ENCODE measurements at places on chromosomes 5 and 9.
A peak's percentile ranks its signal among the peaks of the same experiment; 100 is the strongest.

GRCh38 chr9:86486891-86487837, 133.0 kb upstream of the TUT7 start:
- peak; percentile 27 for DNase-seq

DNA sequence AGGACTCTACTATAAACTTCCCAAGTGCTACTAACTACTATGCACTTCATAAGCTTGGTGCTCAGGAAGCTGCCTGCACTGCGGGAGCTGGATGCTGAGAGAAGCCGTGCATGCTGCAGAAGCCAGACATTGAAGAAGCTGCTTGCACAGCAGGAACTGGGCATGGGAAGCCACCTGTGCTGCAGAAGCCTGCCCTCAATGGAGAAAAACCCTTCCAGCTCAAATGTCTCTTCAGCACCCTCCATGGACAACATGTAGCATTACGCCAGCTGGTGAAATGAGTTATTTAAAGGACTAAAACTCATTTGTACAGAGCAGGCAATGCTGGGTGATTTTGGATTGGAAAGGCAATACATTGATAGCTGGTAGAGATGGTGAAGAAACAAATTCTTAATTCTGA, 247.2 kb downstream of the KIF4B start:
- DNase-seq = no peak

DNA sequence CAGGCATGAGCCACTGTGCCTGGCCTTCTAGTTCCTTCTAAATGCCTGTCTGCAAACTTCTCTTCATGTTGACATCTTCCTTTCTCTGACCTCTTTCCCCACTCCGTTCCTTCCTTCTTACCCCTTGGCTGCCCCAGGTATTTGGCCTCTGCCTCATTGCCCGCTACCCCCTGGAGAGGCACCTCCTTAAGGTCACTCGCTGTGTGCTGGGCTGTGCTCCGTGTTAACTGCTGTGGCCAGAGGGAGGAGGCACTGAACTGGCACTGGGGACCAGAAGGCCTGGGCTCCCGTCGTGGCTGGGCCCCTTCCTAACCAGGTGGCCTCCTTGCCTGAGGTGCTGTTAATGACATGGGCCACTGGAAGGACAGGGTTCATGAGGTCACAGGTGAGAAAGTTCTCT, 39.4 kb downstream of the LAMC3 start:
- DNase-seq = no peak

DNA sequence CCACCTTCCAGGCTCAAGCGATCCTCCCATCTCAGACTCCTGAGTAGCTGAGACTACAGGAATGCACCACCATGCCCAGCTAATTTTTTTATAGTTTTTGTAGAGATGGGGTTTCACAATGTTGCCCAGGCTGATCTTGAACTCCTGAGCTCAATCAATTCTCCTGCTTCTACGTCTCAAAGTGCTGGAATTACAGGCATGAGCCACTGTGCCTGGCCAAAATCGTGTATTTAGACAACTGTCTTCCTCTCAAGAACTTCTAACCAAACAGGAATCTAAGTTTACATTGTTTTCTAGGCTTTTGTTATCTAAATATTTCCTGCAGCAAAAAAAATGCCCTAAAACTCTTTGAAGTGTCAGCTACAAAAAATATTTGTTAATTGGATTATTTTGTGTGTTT, 78.8 kb downstream of the NLN start:
- DNase-seq = no peak

GRCh38 chr5:72459913-72460312, 47.3 kb downstream of the ZNF366 start:
- DNase-seq = no peak

DNA sequence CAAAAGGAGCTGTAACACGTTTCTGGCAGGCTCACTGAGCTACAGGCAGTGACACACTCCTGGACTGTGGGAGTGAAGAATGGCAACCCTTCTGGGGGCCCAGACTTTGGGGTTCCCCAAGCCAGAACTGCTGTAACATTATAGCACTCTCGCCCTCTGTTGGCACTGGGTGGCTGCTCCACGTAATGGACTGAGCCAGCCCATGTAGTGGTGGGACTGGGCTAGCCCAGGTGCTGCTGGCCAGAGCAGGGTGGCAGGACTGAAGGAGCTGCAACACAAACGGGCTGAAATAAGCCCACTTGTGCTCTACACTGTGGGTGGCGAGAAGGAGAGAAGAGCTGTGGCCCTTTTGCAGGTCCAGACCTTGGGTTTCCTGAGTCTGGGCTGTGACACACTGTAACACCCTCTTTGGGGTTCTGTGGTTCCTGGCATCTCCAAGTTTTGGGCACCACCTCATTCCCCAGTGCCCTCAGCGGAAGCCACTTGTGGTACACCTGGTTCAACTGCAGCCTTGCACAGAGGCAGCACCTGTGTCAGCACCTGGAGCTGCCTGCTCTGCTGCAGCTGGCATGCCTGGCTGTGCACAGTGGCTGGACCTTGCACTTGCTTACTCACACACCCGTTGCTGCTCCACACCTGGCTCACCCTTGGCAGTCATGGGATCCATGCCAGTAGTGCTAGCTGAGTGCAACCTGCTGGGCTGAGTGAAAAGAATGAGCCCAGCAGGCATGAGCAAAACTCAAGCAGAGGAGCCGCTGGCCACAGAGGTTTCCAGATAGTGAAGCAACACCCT, 95.0 kb upstream of the PRR16 start:
- no peak for DNase-seq

GRCh38 chr9:89080193-89080592, 88.9 kb downstream of the S1PR3 start:
- DNase-seq = no peak

DNA sequence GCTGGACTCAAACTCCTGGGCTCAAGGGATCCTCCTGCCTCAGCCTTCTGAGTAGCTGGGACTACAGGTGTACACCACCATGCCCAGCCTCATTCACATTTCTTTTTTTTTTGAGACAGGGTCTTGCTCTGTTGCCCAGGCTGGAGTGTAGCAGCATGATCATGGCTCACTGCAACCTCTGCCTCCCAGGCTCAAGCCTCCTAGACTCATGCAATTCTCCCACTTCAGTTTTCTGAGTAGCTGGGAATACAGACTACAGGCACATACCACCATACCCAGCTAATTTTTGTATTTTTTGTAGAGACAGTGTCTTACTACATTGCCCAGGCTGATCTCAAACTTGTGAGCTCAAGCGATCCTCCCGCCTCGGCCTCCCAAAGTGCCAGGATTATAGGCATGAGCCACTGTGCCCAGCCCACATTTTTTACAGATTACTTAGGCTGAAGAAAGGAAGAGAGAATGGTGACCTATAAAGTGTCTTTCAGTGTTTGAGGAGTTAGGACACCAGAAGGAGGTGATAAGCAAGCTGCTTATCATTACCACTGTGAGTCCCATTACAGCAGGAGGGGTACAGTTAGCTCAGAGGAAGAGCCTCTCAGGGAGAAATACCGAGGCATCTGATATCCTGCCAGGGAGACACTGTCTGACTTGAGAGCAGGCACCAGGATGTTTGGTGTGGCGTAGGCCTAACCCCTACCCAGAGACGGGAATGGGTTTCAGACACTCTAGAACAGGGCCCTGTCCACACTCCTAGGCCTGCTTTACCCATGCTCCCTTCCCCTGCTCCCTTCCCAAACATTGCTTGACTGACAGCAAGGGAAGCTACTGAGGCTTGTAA, 9.7 kb downstream of the FAXDC2 start:
- no peak for DNase-seq

- no peak for DNase-seq
Measured at GRCh38 chr9:127545196-127546124, 66.6 kb upstream of the STXBP1 start.

GRCh38 chr5:107319901-107320300, 350.8 kb downstream of the EFNA5 start:
- DNase-seq = no peak

DNA sequence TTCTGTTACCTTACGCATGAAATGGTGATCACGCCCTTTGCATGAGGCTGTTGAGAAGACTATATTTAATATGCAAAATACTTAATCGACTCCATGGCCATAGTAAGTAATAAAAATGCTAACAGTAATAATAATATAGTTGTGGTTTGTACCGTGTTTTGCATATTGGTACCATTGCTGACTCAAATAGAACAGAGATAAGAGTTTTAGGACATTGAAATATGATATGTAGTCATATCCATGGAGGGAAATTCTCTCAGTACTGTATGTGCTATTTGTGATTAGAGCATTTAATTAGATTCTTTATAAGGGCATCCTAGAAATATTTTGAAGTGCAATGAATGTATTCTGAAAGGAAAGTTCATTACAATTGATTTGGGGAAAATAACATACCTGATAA, 41.9 kb downstream of the CFAP90 start:
- no peak for DNase-seq

- DNase-seq = no peak
Measured at GRCh38 chr5:174765540-174765939, 41.2 kb downstream of the MSX2 start.

GRCh38 chr5:123359454-123360200, 63.6 kb downstream of the CEP120 start:
- no peak for DNase-seq

- DNase-seq = no peak
Measured at GRCh38 chr9:134897584-134898170, 17.1 kb downstream of the FCN2 start.

GRCh38 chr5:127665641-127666040, 16.8 kb downstream of the CTXN3 start:
- no peak for DNase-seq

- DNase-seq = no peak
Measured at GRCh38 chr9:37209431-37210386, 89.3 kb downstream of the ZCCHC7 start.

DNA sequence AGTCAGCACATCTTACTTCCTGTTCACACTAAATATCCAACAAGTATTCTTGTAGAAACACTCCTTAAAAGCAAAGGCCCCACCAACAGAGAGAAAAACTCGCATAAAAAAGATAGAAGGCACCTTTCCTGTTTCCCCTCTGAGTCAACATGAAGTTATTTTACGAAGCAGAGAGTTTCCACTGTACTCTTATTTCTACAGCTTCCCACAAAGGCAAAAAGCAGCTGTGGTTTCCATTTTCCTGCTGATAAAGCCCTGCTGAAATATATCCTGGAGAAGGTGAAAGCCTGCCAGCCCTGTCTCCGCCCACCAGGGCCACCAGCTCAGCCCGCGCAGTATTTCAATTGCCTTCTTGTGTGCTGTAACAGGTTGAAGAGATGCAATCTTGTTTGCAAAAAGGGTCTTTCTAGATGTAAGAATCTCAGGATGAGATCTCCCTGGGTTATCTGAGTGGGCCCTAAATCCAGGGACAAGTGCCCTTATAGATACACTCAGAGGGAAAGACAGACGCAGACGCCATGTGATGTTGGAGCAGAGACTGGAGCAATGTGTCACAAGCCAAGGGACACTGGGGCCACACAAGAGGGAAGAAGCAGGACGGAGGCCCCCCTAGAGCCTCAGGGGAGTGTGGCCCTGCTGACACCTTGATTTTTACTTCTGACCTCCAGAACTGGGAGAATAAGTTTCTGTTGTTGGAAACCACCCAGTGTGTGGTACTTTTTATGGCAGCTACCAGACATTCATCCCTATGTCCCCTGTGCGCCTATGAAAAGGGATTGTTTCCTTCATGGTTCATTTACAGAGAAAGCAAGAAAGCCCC, 19.9 kb downstream of the SEMA4D start:
- peak; percentile 87 for DNase-seq

GRCh38 chr5:44387406-44387805, 1.8 kb downstream of the FGF10 start:
- DNase-seq = no peak

- DNase-seq = no peak
Measured at GRCh38 chr5:83011985-83012384, 65.2 kb downstream of the TMEM167A start.

DNA sequence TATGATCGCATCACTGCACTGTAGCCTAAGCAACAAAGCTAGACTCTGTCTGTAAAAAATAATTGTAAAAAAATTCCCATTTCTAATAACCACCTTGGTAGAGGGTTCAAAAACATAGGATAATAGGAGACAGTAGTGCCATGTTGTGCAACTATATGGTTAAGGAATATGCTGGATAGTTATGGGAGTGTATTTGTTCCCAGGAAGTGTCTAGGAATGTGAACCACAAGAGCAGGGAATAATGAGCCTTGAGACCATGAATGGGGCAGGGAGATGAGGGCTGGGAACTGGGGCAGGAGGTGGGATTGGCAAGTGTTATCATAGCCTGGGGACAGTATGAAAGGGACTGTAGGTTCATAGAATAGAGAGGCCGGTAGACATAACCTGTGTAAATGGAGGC, 50.4 kb downstream of the RUSC2 start:
- DNase-seq = no peak

- DNase-seq = no peak
Measured at GRCh38 chr5:121429761-121430160, 421.9 kb upstream of the FTMT start.

GRCh38 chr5:27855491-27855890, 817.1 kb upstream of the CDH9 start:
- DNase-seq = no peak

GRCh38 chr9:69476797-69477196, 151.8 kb downstream of the ENTREP1 start:
- DNase-seq = no peak

- DNase-seq = no peak
Measured at GRCh38 chr5:113268232-113268631, 166.6 kb downstream of the TSSK1B start.

DNA sequence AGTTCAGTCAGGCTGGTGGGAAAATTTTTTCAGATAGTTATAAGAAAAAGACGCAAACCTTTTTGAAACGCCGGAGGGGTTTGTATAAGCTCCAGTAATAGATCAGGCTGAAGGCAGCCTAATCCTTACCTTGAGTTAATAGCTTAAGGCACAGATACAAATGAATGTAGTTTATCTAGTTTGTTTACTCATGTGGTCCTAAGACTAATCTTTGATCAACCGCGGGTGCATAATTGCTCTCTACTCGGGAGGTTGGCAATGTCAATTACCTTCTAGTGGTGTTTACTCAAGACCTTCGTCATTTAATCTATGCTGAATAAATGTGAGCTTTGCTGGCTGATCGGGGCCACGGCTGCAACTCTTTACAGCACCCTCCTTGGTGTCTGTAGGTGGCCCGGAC, 665 bp upstream of the INSL4 start:
- DNase-seq = no peak

DNA sequence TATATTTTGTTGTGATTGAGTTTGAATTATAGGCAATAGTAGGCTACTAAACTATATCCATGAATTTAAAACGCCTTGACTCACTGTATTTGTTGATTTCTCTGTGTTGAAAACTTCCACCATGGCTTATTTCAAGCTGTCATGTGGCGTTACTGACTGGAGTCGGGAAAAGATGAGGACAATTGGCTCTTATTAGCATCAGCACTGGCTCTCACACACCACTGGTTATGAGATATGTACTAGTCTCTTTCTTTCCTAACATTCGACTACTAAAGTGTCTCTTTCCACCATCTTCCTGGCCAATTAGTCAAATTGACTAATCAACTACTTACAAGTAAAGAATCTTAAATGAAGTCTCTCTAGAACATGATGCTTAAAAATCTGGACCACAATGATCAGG, 9.1 kb upstream of the DAB2 start:
- no peak for DNase-seq

DNA sequence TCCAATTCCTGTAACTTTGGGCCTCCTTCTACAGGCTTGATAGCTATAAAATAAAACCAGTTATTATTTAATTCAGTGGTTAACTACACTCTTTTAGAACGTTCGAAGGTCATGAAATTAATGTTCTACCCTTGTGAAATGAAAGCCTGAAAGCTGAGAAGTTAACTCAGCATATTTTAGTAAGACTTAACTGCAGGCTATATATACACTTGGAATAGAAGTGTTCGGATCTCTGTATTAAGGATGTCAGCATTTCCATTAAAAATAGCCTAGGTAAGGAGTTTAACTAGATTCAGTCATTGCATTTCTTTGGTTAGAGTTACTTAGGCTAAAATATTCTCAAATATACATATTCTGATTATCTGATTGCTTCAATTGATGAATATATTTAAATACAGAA, 229.2 kb downstream of the MRPS30 start:
- DNase-seq = no peak

Measured in activated CD4-positive, alpha-beta T cell treated with anti-CD3 and anti-CD28 coated beads, Interleukin-10, Interleukin-2, amounts not matched to agents 100 ng/mL and 50 ng/mL, durations not matched to agents 16 hours and 8 hours (primary cell).